ENCODE measurements at places on chromosomes 1 and 21.

GRCh38 chr1:240737298-240737697 is 125.3 kb upstream of the GREM2 start:
- no peak for DNase-seq

- DNase-seq: no peak
These were observed 10.1 kb upstream of the ST6GALNAC5 start for GRCh38 chr1:76857138-76857537.

- no peak for DNase-seq
These were observed 90.4 kb downstream of the HS2ST1 start for GRCh38 chr1:87004857-87005256.

DNA sequence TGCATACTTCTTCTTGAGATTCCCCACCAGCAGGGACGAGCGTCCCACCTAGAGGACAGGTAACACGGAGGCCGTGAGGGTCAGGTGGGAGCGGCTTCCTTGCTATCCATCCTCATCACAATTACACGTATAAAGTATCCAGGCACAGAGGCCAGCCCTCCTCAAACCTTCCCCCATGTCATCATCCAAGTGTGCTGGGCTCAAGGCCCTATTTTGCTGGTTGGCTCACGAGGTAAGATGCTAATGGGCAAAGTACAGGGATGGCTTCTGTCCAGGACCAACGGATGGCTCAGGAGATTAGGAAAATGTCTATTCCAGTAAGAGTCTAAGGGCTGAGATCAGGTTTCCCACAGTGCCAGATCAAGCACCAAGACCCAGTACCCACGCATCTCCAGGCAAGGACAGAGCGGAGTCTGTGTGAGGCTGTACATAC is 11.5 kb upstream of the A3GALT2 start:
- no peak for DNase-seq

DNA sequence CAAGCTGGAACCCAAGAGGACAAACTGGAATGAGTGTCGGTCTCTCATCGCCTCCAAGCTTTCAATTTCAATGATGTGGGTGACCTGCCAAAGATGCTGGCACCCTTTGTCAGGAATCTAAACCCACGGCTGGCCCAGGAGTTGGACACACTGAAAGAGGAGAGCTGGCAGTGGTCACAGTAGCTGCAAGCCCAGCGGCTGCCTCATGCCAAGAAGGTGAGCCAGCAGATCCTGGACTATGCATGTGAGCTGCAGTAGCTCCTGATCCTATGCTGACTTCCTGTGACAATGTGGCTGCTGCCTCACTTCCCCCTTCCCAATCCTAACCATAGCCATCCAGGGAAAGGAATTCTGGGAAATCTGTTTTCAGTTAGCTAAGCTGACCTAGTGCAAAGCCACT is 117.0 kb upstream of the VAV3 start:
- DNase-seq: no peak
